NCI-H1930 (cell line): ENCODE measurements at places on chromosomes 4 and X.

GRCh38 chr4:171636606-171637005, 176.6 kb upstream of the GALNTL6 start:
- no peak for DNase-seq

DNA sequence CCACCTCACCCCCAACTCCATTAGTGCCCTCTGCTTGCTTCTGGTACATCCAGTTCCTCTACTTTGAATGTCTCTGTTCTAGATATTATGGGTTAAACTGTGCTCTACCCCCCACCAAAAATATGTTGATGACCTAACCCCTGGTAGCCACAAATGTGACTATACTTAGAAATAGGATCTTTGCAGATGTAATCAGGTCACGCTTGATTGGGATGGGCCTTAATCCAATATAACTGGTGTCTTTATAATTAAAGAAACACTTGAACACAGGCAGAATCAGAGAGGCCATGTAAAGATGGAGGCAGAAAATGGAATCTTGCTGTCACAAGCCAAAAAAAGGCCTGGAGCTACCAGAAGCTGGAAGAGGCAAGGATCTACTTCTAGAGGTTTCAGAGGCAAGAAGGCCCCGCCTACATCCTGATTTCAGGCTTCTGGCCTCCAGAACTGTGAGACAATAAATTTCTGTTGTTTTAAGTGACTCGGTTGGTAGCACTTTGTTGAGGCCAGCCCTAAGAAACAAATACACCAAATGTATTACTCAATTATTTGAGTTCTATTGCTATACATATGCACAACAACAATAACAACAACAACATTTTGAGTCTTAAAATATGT, 220.0 kb downstream of the PPP3CA start:
- DNase-seq: no peak

DNA sequence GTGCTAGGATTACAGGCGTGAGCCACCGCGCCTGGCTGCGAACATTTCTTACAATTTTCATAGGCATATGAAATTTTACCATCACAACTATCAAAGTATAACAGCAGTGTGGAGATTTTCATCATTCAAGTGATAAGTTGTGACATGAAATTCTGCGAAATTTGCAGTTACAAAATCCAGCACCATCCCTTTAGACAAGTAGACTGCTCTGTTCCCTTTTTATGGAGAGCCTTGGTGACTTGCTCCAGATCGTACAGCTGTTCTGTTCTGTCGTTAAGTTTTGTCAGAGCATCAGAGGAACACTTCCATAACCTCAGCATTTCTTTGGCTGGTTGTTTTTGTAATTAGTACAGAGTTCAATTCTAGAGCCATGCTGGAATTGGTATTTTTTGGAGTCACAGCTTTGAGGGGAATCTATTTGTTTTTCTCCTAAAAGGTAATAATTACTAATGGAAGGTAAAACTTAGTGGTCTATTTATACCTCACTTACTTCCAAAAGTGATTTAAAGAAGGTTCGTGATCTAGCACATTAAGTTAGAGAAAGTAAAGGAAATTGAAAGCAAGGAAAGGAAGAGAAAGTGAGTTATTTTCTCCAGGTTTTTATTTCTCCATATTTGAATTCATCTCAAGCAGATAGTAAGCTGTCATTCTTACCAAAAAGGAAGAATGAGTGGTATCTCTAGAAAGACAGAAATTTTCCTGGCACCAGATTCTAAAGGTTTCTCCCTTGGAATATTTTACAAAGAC, 22.1 kb downstream of the ZRSR2 start:
- no peak for DNase-seq

- DNase-seq: no peak
Observed at GRCh38 chr4:40149960-40150385, 46.9 kb upstream of the RHOH start.

DNA sequence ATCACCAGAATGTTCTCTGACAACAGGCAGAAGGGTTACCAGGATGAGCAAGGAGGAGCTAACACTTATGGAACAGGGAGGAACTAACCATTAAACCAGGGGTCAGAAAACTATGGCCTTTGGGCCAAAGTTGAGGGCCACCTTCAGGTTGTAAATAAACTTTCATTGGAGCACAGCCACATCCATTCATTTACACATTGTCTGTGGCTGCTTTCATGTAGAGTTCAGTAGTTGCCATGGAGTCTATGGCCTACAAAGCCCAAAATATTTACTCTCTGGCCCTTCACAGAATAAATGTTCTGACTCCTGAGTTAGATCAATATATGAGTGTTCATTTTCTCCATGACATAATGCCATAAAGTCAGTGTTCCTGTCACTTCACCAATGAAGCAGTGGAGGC, 13.2 kb upstream of the HCCS start:
- no peak for DNase-seq

DNA sequence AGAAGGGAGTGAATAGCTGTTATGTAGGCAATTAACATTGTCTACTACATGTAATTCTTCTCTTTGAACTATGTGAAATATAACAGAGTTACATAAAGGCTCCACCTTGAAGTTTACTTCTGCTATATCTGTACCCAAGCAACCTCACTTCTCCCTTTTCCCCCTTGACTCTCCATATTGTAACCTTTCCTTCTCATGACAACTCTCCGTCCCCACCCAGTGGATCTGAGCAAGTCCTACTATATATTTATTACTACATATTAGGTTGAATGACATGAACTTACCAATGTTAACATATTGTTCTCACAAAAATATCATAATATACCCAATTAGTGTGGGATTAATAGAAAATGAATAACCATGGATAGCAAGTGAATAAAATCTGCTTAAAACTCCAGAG, 93.2 kb upstream of the ATP8A1 start:
- DNase-seq: no peak

- DNase-seq: no peak
Observed at GRCh38 chr4:145939441-145939750, 773 bp upstream of the ZNF827 start.

- no peak for DNase-seq
Observed at GRCh38 chr4:165060938-165061337, 7.3 kb downstream of the TRIM75 start.

DNA sequence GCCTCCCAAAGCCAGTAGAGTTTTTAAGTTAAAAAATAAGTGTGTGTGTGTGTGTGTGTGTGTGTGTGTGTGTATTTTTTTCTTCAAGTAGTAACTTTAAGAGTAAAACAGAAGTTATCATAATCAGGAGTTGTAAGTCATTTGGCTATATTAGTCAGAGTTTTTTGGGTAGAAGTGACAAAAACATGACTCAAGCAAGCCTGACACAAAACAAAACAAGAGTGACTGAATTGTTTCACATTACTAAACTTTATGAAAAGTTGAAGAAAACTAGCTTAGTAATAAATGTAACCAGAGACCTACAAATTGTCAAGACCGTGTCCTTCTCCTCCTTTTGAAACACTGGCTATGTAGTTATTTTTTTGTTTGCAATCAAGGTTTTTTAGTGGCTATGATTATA, 738.0 kb upstream of the PITX2 start:
- no peak for DNase-seq

- no peak for DNase-seq
Observed at GRCh38 chr4:146243141-146243882, 29.0 kb downstream of the REELD1 start.

GRCh38 chrX:28205905-28206304, 224.7 kb upstream of the DCAF8L1 start:
- DNase-seq: no peak

- DNase-seq: no peak
Observed at GRCh38 chrX:154019061-154019621, 561 bp downstream of the IRAK1 start.

DNA sequence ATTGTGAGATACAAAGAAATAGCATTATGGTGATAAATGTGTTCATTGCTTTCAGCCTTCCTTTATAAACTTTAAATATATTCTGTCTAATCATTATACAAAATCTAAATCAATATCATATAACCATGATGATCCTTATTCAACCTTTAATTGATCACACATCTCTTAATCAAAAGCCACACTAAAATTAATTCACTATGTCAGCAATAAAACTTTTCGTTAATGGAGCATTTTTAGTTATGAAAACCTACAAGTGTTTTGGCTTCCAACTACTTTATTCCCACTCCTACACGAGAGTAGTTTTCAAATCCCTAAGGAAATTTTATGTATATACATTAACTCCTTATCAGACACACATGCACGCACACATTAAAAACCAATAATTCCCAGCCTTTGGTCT, 530.2 kb downstream of the KCTD8 start:
- no peak for DNase-seq

DNA sequence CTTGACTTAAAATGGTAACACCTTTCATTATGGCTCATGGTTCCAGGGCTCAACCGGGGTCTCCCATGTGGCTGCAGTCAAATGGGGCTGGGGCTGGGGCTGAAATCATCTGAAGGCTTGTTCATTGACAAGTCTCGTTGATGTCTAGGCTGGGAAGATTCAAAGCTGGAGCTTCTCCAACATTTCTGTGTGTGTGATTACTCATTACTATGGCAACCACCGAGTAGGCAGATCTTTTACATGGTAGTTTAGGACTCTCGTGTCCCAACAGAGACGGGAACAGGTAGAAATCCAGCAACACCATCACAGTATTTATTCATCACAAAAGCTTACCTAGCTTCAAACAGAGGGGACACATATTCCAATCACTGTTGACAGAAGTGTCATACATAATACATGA, 7.8 kb downstream of the YTHDC1 start:
- DNase-seq: no peak

- DNase-seq: no peak
Observed at GRCh38 chrX:80423744-80424143, 3.5 kb downstream of the TENT5D start.

DNA sequence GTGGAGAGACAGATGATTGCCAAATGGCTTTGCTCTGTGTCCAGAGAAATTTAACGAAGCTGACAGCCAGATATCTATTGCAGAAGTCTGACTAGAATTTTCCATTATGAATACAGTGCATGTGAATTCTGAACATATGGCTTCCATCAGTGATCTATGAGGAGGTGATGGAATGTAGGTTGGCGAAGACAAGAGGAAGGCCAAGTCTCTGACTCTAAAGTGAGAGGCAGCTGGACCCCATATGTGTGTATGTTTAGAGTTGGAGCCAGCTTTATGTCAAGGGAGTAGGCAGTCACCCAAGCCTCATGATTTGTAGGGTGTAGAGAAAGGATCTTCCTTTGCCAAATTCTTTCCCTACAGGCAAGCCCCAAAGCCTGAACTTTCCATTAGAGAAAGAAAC, 76.2 kb upstream of the TEX13D start:
- DNase-seq: no peak

GRCh38 chr4:24056289-24056688, 166.4 kb upstream of the PPARGC1A start:
- no peak for DNase-seq

DNA sequence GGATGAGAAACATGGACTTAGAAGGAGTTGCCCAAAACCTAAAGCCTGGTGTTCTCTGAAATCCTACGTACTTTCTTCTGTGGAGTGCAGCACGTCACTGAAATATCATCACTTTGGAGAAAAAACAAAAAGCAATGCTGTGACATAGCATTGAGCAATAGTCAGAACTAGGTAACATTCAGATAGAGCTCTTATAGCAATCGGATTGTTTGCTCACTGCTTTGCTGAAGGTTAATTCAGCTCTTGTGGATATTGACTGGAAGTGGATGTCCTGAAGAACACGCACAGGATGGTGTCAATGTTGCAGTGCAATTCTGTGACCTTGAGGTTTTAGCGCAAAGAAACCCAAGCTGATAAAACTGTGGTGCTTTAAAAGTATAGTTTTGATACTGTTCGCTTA, 114.2 kb upstream of the GRXCR1 start:
- no peak for DNase-seq

GRCh38 chrX:153657161-153657560, 10.2 kb downstream of the DUSP9 start:
- DNase-seq: no peak

GRCh38 chr4:140893939-140894338, 137.8 kb upstream of the TBC1D9 start:
- no peak for DNase-seq

DNA sequence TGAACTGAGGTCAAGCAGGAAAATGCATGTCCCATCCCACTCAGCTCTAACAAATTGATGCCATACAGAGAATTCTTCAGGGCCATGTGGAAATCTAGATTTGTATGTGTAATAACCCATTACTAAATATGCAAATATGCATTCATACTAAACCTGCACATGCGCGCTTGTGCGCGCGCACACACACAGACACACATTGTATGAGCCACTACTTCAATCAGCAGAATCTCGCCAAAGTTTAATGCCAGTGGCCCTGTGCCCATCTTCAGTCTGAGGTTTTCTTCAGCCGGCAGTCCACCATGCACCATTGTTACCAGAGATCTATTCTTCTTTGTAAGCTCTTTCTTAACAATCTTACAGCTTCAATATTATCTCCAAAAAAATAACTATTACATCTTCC, 276.4 kb downstream of the PDGFC start:
- no peak for DNase-seq

DNA sequence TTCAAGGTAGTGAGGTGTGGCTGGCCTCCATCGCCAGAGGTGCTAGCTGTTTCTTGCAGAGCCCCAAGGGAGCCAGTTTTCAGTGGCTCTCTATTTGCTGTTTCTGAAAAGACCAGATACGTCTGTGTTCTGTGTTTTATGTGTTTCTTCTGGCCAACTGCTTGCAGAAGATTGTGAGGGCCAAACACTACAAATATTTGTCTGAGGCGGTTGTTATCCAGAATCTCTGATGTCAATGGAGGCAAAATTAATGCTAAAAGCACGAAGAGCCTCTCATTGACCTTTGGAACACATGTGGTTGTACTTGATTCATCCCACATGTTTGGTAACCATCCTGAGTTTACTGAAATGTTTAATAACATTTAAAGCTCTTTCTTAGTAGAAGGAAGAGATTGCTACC, 113.9 kb downstream of the CT47B1 start:
- no peak for DNase-seq

DNA sequence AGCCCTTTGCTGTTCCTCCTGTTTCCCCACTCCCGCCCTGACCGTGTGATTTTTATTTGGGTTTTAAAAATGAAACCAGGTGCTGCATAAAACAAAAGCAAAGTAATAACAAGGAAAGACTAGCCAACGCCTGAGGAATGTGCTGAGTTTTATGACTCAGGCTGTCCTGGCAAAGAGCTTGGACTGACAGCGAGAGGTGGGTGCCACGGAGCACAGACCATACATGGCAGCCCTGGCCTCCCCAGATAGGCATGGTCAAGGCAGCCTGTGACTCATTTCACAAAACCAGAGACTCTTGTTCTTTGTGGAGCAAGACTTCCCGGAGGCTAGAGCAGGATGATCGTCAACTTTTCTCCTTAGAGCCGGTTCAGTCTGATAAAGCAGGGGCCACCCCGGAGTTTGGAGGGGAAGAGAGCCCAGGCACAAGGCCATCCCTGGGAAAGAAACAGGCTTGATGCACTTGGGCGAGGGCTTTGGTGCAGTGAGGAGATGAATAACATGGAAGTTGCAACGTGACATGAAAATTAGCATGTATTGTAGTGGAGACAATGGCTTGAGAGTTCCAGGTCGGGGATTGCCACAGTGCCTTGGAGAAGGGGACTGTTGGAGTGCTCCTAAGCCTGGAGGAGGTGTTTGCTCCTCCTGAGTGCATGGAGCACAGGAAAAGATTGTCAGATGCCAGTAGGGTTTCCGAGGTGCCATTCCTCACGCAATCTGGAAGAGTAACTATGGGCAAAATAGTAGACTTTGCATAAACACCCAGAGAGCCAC, 54.8 kb downstream of the C4orf51 start:
- no peak for DNase-seq

- no peak for DNase-seq
Observed at GRCh38 chrX:100979881-100980607, 10.5 kb downstream of the ARL13A start.

GRCh38 chrX:154046940-154047610, 27.4 kb upstream of the IRAK1 start:
- DNase-seq: no peak

GRCh38 chrX:78329486-78329885, 2.1 kb upstream of the CYSLTR1 start:
- DNase-seq: no peak
